Adipocyte (in vitro differentiated cells): ENCODE measurements at places on chromosomes 3 and 15.

DNA sequence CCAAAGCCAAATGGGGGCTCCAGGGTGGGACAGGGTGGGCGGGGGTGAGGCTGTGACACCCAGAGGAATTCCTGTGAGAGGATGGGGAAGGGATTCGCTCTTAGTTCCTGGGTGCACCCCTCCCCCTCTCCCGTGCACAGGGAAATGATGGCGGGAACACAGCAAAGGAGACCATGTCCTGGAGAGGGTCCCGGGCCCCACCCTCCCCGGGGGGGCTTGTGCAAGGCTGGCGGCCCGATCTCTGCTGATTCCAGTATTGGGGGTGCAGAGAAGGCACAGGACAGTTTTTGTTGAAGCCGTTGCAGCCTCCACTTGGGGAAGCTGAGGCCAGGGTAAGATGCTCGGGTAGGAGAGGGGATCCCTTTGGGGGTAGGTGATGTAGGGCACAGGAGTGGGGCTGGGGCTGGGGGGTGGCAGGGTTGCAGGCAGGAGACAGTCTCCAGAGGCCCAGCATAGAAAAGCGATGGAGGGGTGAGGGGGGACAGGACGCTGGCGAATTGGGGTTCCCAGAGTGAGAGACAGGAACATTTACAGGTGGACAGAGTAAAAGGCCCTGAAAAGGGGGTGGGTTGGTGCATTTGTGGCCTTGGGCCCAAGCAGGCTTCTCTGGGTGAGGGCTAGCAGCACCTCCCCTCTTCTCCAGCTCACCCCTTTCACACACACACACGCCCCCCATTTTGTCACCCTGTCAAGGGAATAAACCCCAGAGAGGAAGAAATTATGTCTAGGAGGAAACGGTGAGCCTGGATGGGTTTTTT lies 38.5 kb downstream of the HMCES start:
- no peak for DNase-seq

DNA sequence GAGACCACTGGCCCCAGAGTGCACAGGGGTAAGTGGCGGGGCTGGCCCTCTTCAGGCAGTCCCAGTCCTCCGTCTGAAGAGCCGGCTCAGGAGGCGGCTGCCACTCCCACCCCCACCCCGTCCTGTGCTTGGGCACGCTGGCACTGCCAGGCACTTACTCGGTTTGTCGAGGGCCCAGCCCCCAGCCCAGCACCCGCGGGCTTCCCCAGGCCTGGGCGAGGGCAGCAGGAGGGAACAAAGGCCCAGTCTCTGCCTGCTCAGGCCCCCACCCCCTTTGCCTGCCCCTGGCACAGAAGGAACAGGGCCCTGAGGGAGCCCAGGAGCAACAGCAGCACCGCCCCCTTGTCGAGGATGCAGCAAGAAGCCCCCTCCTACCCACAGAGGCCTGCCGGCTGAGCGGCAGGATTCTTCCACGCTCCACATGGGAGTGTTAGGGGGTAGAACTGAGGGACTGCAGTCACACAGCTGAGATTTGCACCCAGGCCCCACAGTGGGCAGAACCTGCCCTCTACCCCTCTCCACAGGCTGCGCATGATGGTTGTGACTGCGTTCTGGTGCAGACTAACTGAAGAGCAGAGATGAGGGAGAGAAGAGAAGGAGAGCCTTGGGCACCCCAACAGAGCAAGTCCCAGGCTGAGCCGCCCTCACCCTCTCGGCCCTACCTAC lies 8.9 kb downstream of the DUSP7 start:
- DNase-seq, result no peak

GRCh38 chr15:63755162-63755561 lies 78.6 kb downstream of the HERC1 start:
- DNase-seq, result no peak

DNA sequence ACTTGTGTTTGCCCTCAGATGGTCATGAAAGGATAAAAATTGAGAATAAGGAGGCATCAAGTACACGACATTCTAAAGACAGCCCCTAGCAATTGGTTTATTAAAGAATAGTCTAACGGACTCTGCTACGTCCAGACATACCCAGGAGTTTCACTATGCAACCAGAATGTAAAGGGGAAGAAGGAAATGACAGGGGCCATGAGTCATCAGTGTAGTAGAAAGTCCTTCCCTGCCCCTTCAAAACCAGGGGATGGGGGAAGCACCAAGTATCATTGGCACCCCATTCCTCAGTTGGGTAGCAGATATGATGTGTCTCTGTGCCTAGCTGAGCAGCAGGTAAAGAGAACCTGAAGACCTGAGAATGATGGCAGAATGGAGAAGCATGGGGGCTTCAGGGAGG lies 367.4 kb downstream of the IL20RB start:
- DNase-seq, result no peak

DNA sequence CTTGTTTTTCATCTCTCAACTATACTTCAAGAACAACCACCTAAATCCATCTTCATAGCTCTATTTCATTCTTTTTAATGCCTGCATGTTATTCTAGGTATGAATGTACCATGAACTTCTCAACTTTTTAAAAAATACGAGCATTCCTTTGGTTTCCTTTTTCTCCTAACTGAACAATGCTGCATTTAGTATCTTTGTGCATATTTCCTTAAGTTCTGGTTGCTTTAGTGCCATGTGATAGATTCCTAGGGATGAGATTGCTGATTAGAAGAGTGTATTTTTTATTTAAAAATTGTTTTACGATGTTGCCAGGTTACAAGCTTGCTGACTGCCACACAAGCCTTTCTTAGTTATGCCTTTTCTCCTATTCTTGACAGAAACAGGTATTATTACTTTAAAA lies 34.7 kb downstream of the PEX5L start:
- DNase-seq, result no peak

DNA sequence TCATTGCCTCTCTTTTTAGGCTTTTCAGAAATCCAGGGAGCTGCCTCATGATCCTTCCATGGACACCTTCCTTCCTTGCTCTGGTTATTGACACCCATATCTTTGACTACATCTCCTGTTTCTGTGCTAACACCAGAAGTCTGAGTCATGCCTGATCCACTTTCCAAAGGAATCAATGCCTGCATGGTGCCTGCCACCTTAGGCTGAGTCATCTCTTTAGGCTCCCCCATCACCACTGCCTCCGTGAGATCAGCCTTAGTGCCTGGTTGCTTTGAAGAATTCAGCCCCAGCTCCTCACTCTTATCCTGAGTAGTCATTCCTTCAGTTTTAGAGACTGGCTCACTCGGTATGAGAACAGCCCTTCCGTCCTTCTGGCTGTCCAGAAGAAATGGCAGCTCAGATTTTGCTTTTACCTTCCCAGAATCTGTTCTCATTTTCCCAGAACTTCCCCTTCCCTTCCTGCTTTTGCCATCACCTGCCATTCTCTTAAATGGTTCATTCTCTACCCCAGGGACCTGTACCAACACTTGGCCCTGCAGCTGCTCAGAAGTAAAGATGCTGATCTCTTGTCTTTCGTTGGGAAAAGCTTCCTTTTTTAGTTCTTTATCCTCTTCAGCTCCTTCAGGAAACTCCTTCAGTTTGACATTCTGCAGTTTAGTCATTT lies 105.3 kb downstream of the MAP4 start:
- DNase-seq, result peak; percentile 77

DNA sequence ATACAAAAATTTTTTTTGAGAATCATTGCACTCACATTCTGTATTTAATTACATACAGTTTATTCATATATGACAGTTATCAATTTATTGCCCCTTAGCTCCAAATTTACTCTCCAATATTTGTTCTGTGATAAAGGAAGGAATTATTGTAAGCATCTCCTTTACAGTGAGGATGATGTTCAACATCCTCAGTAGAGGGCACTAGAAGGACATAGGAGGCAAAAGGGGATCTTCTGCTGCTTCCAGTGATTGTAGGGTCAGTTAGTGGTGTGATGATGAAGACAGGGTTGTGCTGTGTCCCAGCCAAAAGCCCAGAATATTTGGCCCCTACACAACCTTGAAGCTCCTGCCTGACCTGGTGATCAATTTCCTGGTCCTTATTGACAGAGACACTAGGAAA lies 89.9 kb upstream of the DCBLD2 start:
- DNase-seq, result no peak
